ENCODE measurements at places on chromosomes 6 and 20.

DNA sequence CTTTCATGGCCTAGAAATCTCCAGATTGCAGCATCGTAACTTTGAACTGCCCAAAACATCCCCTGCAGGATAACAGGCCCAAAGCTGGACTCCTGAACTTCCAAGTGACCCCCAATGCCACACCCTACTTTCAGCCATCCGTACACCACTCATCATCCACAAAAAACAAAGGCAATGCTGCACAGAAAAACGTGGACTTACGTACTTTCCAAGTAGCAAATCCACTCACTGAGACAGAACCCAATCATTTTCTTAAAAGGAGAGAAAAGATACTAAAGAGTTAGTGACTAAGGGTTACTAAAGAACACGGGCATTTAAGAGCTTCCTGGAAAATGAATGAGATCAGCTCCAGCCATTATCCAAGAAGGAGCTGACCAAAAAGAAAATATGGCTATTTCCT, 211.0 kb downstream of the WDR27 start:
- DNase-seq, result no peak

GRCh38 chr6:151399679-151400078, 8.3 kb upstream of the ZBTB2 start:
- no peak for DNase-seq

GRCh38 chr6:140909156-140909555, 1223.6 kb upstream of the GJE1 start:
- no peak for DNase-seq

GRCh38 chr20:56442389-56443365, 25.8 kb upstream of the RTF2 start:
- DNase-seq, result no peak

DNA sequence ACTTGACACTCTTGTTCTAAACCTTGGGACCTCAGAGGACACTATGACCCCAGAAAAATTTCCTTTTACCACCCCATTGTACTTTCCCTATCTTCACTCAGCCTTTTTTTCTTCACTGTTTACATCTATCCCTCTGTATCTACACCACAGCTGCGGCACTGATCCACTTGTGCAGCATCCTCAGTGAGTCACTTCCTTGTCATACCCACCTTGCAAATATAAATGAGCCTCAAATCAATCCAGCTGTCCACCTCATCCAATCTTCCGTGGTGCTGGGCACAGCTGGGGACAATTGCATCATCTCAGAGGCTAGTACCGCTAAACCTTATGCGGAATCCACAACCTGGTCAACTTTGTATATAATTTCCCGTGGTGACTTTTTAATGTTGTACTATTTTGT, 710.5 kb downstream of the QKI start:
- DNase-seq, result no peak

- no peak for DNase-seq
Observed at GRCh38 chr20:11271920-11272594, 598.3 kb upstream of the JAG1 start.

DNA sequence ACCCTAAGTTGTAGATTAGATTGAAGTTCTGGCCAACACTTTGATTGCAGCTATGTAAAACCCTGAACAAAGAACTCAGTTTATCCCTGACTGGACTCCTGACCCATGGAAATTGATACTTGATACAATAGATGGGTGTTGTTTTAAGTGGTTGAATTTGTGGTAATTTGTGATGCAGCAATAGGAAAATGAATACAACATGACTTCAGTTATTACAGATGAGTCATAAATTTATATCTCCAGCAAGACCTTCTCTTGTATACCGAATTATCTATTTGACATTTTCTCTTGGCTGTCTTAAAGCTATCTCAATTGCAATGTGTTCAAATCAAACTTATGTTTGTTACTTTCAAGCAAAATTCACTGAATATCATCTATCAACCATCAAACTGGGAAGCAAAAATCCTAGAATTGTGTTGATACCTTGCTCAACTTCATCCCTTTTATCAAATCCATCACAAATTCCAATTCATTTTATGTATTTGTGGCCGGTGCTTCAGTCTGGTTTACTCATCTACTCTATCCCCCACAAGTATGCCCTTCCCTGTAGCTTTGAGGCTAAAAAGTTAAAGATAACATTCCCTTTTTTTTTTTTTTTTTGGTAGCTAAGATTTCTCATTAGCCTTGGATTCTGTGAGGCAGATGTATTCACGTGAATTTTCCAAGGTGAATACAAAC, 129.4 kb upstream of the CENPW start:
- no peak for DNase-seq

GRCh38 chr6:89120371-89120770, 2.5 kb upstream of the SRSF12 start:
- DNase-seq, result no peak

- no peak for DNase-seq
Observed at GRCh38 chr6:126107475-126108166, 121.3 kb downstream of the TRMT11 start.

DNA sequence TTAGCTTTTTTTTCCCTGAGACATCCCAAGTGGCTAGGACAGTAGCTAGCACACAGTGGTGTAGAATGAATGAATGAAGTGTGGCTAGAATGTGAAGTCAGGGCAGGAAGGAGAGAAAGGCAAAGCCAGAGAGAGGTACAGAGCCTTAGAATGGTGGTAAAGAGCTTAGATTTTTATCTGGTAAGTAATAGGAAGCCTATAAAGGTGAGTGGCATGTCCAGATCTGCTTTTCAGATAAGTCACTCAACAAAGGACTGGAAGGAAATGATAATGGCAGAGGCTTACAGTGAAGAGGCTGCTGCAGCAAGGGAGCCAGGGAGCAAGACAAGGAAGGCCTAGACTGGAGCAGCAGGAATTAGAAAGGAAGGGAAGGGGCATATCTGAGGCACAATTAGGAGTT, 96.0 kb upstream of the PRDM1 start:
- no peak for DNase-seq

DNA sequence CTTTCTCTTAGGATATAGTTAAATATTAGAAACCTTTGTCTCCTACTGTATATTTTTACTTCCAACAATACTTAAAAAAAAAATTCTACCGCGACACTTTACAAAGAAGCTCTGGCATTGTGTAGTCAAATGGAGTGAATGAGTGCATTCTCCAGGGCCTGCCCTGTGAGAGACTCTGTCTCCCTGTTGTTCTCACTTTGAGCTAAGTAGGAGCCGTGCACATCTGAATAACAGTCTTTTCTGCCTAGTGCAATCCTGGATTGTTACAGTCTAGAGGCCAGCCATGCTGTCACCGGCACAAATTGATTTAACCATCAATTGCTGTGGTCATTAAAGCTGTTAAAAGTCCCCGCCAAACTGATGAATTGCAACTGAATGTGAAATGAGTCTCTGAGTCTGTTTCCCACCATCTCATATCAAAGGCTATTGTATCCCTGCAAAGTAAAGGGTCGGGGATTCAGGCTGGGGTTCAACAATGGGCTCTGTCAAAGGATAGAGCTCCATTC, 156.0 kb downstream of the RFPL4B start:
- DNase-seq, result peak; percentile 17

- no peak for DNase-seq
Observed at GRCh38 chr6:83069633-83070032, 2.2 kb downstream of the DOP1A start.

DNA sequence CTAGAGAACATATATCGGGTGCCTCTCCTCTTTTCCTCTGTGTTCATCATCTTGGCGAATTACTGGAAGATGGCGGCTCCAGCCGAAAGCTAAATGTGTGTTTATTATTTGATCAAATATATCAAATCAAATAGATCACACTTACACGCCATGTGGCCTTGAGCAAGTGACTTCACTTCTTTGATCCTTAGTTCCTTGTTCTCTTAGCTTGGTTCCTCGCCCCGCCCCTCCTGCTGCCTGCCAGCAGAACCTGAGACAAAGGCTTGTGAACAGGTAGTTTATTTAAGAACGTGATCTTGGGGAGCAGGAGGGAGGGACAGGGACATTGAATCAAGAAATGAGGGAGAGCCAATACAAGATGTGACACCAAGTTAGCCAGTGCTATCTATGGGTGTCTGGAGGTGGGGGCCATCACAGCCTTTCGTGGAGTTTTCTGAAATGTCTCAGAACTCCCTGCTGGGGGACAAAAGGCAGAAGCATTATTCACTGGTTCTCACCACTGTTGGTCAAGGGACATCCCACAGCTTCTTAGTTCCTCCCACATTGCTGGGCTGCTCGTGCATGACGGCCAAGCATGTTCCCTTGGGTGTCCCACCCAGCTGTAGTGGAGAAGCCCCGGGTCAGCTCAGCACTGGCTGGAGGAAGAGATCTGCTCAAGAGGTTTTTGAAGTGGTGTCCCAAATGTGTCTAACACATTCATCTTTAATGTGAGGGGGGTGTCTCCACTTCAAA, 44.9 kb upstream of the RNF24 start:
- no peak for DNase-seq

DNA sequence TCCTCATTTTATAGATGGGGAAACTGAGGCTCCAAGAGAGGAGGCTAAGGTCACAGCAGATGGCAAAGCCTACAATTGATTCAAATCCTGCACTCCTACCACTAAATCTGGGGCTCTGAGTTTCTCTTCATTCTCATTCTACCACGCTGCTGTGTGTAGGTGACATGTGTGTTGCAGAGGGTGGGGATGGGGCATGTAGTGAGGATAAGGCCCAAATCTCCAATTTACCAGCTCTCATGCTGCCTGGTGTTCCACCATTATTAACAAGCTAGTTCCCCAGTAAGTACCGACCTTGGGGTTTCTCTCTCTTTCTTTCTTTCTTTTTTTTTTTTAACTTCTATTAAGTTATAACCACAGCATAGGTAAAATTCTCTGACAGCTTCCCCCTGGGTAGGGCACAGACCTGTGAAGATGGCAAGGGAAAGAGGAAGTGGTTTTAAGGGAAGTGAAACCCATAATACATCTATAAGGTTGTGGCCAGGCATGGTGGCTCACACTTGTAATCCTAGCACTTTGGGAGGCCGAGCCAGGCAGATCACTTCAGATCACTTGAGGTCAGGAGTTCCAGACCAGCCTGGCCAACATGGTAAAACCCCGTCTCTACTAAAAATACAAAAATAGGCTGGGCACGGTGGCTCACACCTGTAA, 13.0 kb upstream of the MATN4 start:
- no peak for DNase-seq

- no peak for DNase-seq
Observed at GRCh38 chr20:51542033-51542570, 417 bp downstream of the NFATC2 start.

DNA sequence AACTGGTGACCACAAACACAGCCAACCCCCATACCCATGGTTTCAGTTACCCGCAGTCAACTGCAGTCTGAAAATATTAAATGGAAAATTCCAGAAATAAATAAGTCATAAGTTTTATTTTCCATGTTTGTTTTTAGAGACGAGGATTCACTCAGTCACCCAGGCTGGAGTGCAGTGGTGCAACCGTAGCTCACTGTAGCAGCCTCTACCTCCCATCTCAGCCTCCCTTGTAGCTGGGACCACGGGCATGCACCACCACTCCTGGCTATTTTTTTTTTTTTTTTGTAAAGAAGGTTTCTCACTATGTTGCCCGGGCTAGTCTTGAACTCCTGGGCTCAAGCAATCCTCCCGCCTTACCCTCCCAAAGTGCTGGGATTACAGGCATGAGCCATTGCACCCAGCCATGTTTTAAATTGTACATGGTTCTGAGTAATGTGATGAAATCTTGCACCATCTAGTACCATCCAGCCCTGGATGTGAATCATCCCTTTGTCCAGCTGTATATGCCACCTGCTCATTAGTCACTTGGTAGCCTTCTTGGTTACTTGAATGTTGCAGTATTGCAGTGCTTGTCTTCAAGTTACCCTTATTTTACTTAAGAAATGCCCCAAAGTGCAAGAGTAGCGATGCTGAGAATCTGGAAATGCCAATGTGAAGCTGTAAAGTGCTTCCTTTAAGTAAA, 14.5 kb downstream of the CSNK2A1 start:
- no peak for DNase-seq

- no peak for DNase-seq
Observed at GRCh38 chr6:13053006-13053461, 275.3 kb downstream of the TBC1D7 start.

DNA sequence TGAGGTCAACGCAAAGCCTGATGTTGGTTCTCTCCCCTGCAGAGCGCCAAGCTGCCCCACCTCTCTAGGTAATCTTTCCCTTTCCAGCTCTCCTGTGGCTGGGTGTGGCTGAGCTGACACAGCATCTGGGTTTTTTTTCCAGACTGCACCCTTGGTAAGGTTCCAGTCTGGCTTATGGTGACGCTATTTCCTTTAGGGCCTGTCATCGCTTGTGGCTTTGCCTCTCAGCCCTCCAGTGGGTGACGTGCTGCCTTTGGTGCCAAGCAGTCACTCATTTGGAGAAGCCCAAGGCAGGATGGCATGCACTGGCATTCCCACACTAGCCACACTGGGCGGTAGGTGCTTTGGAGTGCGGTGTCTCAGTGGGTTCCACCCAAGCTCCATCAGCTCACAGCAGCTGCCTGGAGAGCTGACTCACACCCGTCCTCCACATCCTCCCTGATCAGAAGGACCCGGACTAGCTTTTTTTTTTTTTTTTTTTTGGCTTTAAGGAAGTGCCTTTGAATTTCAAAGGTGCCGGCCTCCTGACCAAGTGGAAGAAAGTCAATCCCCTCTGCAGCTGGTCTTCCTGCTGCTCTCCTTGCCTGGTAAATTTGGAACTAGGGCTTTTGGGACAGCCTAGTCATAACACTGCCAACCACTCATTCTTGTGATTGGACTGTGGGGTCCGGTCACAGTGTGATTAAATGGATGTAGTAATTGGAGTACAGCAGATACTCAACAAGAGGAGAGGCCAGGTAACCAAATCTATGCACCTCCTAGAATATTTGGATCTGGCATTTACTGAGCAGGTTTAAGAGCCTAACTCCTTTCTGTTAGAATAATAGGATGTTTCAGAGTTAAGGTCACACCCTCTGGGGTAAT, 153.6 kb downstream of the CD83 start:
- DNase-seq, result no peak

DNA sequence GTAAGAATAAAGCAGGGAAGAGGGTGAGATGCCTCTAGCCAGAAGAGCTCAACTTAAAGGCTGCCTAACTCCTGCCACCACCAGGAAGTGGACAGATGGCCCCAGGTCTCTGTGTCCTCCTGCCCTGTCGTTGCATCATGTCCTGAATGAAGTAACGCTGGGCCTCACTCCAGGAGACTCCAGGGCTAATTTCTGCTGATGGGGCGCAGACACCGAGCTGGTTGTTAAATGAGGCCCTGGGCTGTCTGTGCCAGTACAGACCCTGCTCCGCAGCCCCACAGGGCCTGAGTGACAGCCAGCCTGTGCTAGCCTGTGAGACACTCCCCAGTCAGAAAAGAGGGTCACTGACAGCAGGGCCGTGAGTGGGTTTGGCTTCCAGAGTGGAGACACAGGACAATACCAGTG, 6.5 kb downstream of the IP6K3 start:
- DNase-seq, result no peak

- DNase-seq, result no peak
Observed at GRCh38 chr6:20540683-20541082, 6.4 kb downstream of the CDKAL1 start.

DNA sequence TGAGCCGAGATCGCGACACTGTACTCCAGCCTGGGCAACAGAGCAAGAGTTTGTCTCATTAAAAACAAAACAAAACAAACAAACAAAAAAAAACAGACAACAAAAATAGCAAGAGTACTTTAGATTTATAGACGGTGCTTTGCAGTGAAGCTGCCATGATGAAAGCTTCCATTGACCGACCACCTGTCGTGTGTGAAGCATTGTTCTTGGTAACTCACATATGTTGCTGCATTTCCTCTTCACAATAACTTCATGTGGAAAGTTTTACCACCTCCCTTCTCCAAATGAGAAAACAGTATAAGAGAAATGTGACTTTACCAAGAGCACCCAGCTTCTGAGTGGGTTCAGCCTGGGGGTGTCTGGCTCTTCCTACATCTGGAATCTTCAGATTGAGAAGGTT, 56.4 kb upstream of the PTGIS start:
- DNase-seq, result no peak
